Psoas muscle (tissue), 8 donors: ENCODE measurements at places on chromosomes 7 and 10. TPM values are rescaled to one million over a fixed set of nuclear protein-coding genes. Genes with fewer than 3 reads are reported as not detected.

Gene OR6B1
- not detected for total RNA-seq

Gene DEPP1
- total RNA-seq: 37.4 TPM

Gene FUOM
- total RNA-seq: 5.0 TPM

Gene HOXA2
- total RNA-seq: 0.48 TPM

Gene GIMAP5
- 7.4 TPM for total RNA-seq

Gene AKR1C3
- total RNA-seq: 20.6 TPM

Gene PLEKHA8
- total RNA-seq: 3.7 TPM

DNA sequence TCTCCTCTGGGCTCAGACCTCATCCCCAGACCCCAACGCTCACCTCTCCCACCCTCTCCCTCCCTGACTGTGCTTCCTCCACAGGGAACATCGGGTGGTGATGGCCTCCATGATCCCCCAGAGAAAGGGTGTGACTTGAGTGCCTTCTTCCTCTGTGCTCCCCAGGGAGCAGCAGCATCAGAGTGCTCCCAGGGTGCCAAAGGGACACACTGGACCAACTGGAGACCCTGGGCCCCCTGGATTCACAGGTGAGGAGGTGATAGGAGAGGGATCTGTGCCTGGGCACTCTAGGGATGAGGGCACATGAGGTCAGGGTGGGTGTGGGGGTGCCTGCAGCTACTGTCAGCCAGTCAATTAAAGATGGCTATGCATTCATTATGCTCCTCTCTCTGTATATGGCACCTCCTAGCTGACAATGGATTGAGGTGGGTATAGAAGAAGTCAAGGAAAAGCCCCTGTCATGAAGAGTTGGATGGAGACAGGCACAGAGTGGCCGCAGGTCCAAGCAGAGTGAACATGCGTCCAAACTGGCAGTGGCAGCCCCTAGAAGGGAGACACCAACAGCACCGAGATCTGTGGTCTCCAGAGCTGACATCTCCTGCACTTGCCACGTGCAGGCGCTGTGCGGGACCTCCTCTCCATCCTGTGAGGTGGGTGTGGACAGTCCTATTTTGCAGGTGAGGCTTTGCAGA lies 15.5 kb upstream of the VOPP1 start:
- H3K36me3 ChIP-seq: no peaks in the 10 kb centered on the region
- no peak for DNase-seq
- no peaks in the 10 kb centered on the region for H3K27me3 ChIP-seq
- no peak overlapping the region for H3K4me3 ChIP-seq
- H3K4me1 ChIP-seq: no peaks in the 10 kb centered on the region

DNA sequence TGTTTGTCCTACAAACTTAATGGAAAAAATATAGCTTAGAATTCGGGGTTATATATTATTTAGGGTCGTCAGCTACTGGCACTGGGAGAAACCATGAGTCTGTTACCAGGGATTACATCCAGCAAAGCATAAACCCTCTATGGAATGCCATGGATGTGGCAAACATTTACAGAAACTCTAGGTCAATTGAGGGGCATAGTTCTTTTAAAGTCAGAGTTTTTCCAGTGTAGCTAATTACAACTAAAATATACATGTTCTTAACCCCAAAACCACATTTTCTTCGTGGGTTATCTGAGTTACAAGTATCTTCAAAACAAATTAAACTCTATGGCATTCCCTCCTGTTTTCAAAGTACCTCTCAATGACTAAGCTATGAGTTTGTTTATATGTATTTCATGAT lies 99.3 kb upstream of the THSD7A start:
- H3K27me3 ChIP-seq: no peaks in the 10 kb centered on the region
- no peak overlapping the region for H3K27ac ChIP-seq
- no peaks in the 10 kb centered on the region for H3K36me3 ChIP-seq
- DNase-seq: no peak

DNA sequence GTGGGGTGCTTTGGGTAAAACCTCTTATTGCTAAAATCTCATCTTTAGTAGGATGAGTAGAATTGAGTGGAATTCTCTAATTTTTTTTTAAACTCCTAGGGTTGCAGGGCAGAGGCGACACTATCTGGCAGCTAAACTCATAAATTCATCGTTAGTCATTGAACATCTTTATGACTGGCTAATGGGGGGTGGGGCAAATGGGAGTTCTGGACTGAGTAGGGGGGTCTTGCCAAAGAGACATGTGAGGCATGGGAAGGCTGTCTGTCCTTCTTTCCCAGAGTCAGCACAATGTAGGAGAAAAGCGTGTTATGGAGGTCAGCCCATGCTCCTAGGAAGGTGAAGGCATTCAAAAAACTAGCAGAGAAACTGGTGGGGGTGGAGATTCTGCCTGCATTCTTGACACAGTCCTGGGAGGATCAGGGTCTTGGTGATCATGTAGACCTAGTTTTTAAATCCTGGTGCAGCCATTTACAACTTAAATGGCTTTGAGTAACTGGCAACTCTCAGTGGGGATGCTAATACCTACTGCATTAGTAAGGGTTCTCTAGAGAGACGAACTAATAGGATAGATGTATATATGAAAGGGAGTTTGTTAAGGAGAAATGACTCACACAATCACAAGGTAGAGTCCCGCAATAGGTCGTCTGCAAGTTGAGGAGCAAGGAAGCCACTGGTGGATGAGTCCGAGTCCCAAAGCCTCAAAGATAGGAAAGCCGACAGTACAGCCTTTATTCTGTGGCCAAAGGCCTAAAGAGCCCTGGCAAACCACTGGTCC lies 47.7 kb downstream of the EMX2 start:
- no peak for DNase-seq
- no peaks in the 10 kb centered on the region for H3K36me3 ChIP-seq
- H3K27ac ChIP-seq: no peak overlapping the region
- H3K27me3 ChIP-seq: no peaks in the 10 kb centered on the region
- no peaks in the 10 kb centered on the region for H3K4me1 ChIP-seq

GRCh38 chr7:2169923-2170575 lies 62.7 kb downstream of the MAD1L1 start:
- H3K27ac ChIP-seq: no peak overlapping the region
- no peaks in the 10 kb centered on the region for H3K36me3 ChIP-seq
- peaks cover 33% of the 10 kb centered on the region for H3K4me1 ChIP-seq
- DNase-seq: no peak
- no peak overlapping the region for H3K4me3 ChIP-seq
- H3K27me3 ChIP-seq: no peaks in the 10 kb centered on the region

DNA sequence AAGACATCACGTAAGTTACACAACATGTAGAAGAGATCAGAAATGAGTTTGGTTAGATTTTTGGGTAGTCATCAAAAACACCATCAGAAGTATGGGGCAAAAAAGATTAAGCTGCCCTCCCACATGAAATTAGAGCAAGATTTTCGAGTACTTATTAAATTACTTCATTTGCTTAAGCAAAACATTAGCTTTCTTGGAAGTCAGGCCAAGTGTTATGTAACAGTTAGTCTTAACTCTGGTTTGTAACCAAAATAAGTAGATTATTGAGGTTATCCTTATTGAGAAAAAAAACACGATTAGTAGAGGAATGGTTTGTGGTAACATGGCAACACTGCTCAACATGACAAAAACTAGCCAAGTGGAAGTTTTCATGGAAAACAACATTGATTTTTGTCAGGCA lies 37.9 kb downstream of the HBP1 start:
- H3K4me3 ChIP-seq: no peak overlapping the region
- no peak overlapping the region for H3K27ac ChIP-seq
- peaks cover 24% of the 10 kb centered on the region for H3K4me1 ChIP-seq
- no peak for DNase-seq
- H3K27me3 ChIP-seq: no peaks in the 10 kb centered on the region

GRCh38 chr7:24778543-24779282 lies 21.4 kb upstream of the GSDME start:
- no peaks in the 10 kb centered on the region for H3K27me3 ChIP-seq
- peak overlapping the region; percentile 86 for H3K27ac ChIP-seq
- no peak overlapping the region for H3K4me3 ChIP-seq
- peak; percentile 77 for DNase-seq

- H3K27me3 ChIP-seq: no peaks in the 10 kb centered on the region
- H3K4me1 ChIP-seq: peaks cover 7% of the 10 kb centered on the region
- H3K36me3 ChIP-seq: no peaks in the 10 kb centered on the region
- no peak overlapping the region for H3K27ac ChIP-seq
- DNase-seq: no peak
- no peak overlapping the region for H3K4me3 ChIP-seq
Observed at GRCh38 chr7:129184981-129185670, 3.3 kb upstream of the SMO start.

GRCh38 chr7:40219917-40220316 lies 85.1 kb downstream of the SUGCT start:
- no peak overlapping the region for H3K27ac ChIP-seq
- no peak for DNase-seq
- H3K36me3 ChIP-seq: no peaks in the 10 kb centered on the region

DNA sequence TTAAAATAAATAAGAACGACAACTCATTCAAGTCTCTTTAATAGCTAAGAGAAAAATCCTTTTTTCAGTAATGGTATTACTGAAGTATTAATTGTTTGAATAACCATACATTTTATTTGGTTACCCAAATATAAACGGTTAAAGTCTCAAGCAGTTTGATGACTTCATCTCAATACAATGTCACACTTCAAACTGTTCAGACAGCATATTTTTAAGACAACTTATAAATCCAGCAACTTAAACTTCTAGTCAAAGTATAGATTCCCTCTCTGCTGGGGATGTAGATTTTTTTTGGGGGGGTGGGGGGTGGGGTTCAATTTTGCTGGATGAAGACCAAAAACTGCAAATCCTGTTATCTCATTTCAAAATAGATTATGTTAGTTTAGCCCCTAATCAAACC lies 42.0 kb downstream of the GNA12 start:
- no peak for DNase-seq
- no peaks in the 10 kb centered on the region for H3K27me3 ChIP-seq
- peaks cover 5% of the 10 kb centered on the region for H3K4me1 ChIP-seq
- H3K27ac ChIP-seq: no peak overlapping the region

DNA sequence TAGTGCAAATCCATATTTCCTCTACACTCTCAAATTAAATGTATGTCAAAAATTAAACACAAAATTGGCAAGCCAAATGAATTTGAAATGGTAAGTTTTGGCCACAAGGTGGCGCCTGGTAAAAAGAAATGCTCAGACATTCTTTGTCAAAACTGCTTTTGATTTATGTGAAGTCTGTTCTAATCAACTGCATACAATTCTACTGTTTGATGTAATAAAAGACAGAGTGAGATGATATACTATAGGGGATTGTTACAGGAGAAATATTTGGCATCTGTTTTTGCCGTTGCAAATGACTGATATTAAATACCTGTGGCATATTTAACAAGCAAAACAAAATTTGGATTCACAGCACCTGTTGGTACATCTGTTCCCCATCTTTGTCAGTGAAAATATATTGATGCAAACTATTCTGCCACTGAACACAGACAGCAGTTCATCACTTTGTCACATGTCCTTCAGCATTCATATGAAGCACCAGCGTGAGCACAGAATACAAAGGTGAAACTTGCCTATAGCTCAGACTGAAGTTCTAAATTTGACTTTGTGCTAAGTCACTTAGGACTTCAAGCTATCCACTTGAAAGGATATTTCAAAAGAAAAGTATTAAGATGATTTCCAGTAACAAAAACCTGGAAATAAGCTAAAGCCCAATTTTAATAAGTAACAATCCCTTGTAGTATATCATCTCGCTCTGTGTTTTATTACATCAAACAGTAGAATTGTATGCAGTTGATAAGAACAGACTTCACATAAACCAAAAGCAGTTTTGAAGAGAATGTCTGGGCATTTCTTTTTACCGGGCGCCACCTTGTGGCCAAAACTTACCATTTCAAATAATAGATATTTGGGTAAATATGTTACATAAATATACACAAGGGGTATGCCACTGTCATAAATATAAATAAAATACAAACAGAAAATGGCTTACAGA lies 10.2 kb upstream of the CH25H start:
- H3K27me3 ChIP-seq: no peaks in the 10 kb centered on the region
- H3K27ac ChIP-seq: no peak overlapping the region
- H3K36me3 ChIP-seq: peaks cover 20% of the 10 kb centered on the region
- peaks cover 6% of the 10 kb centered on the region for H3K4me1 ChIP-seq
- DNase-seq: peak; percentile 32

DNA sequence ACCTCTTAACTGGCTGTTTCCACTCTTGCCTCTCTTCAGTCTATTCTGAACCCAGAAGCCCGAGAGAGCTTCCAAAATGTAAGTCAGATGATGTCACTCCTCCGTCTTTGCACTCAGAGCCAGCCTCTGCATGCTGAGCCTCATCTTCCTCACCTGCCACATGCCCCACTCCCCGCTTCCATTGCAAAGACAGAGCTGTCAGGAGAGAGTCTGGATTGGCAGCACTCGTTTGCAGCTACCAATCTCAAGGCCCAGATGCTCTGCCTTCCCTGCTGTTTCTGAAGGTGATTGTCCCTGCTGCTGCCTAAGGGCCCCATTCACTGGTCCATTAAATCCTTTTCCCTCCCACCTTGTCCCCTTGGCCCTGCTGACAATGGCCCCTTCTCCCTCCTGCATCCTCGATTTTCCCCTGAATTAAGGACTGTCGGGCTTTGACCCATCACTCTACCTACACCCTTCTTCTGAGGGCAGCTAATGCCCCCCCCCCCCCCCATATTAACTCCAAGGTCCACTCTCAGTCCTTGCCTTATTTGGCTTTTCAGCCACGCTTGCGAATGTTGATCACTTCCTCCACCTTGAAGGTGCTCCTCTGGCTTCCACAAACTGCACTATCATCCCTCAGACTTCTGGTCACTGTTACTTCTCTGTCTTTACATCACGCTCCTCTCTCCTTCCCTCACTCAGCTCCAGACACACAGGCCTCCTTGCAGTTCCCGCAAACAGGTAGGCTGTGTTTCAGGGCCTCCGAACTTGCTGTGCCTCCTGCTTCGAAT lies 98.5 kb downstream of the CHN2 start:
- H3K27ac ChIP-seq: no peak overlapping the region
- no peaks in the 10 kb centered on the region for H3K27me3 ChIP-seq
- DNase-seq: no peak
- no peaks in the 10 kb centered on the region for H3K36me3 ChIP-seq
- H3K4me3 ChIP-seq: no peak overlapping the region

- no peak overlapping the region for H3K27ac ChIP-seq
- H3K4me1 ChIP-seq: peaks cover 7% of the 10 kb centered on the region
- H3K27me3 ChIP-seq: no peaks in the 10 kb centered on the region
- H3K36me3 ChIP-seq: no peaks in the 10 kb centered on the region
- no peak for DNase-seq
Observed at GRCh38 chr7:129824291-129825208, 128.2 kb downstream of the UBE2H start.

DNA sequence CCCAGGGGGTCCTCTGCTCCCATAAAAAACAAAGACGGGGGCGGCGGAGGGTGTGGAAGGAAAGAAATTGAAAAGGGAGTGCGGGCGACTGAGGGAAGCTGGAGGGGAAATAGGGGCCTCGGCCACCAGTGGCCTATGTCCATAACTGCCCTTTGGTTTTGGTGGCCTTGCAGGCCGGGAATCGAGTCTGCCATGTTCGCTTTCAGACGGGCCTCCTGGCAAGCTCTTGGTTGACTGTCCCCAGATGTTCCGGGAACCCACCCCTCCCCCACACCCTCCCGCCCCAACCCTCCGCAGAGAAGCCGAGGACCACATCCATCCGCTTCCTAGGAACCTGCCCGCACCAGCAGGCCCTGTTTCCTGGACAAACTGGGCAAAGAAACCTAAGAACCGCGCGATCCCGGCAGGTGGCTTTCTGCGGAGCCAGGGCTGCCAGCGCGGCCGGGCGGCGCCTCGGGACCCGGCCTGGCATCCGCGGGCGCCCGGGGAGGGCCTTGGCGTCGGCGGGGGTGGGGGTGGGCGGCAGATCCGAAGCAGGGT lies 20.0 kb upstream of the GATA3 start:
- H3K4me1 ChIP-seq: peaks cover 16% of the 10 kb centered on the region
- no peak overlapping the region for H3K27ac ChIP-seq
- no peaks in the 10 kb centered on the region for H3K36me3 ChIP-seq
- DNase-seq: no peak
- H3K4me3 ChIP-seq: peak overlapping the region; percentile 43

GRCh38 chr10:119494236-119495020 lies 48.1 kb downstream of the RGS10 start:
- no peak for DNase-seq
- H3K27me3 ChIP-seq: no peaks in the 10 kb centered on the region
- no peak overlapping the region for H3K4me3 ChIP-seq
- no peaks in the 10 kb centered on the region for H3K36me3 ChIP-seq
- H3K27ac ChIP-seq: no peak overlapping the region
